ENCODE measurements at places on chromosomes 12 and 14.

- DNase-seq = peak; percentile 55
Observed at GRCh38 chr12:107317751-107318555, 224.6 kb upstream of the CRY1 start.

GRCh38 chr12:75526655-75527511 is 15.5 kb upstream of the KRR1 start:
- no peak for DNase-seq

GRCh38 chr12:18690653-18691052 is 47.2 kb downstream of the PLCZ1 start:
- DNase-seq = no peak

- no peak for DNase-seq
Observed at GRCh38 chr12:52949413-52950331, 754 bp downstream of the KRT18 start.

DNA sequence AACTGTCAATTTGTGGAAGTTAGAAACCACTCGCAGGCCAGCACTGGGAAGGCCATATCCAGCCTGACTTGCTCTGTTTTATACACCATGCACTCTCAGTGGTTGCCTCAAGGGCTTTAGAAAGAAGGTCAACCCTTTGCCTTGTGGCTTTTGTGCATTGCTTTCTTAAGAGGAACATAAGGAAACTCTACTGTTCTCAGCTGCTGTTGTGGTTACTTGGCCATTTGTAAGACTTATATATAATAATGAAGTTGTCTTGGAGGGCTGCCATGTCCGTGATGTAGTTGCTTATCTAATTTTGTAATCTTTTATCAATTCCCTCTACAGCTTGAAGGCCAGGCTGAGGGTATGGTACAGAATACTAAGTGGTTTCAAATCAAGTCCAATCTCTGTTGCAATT is 637.8 kb downstream of the DIO2 start:
- DNase-seq = no peak

DNA sequence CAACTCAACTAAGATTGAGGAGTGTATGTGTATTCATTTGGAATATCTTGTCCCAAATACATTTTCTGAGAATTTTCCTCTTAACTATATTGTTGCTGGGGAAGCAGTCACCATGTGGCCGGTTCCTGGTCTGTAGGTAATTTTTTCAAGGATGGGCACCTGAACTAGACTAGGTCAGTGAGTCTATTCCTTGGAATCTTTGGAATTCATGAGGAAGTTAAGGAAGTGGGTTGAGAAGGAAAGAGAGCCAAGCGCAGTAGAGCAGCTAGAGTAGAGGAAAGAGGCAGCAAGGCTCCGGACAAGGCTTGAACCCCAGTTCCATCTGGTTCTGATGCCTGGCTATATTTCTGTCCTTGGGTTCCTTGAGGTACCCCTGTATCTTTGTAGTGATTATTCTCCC is 183.7 kb downstream of the DACT1 start:
- DNase-seq = no peak

DNA sequence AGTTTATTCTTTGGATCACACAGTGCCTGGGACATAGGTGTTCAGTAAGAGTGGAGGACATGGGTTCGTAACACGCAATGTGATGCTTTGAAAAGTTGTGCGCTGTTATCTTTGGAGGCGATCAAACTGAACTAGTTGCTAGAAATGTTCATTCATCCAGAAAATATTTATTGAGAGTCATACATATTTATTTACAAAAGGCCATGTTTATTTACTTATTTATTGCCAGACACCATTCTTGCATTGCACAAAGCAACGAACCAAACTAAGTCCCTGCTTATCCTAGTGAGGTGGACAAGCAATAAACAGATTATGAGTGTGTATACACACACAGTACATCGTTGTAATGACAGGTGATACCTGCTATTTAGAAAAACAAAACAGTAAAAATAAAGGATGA is 12.6 kb downstream of the BHLHE41 start:
- DNase-seq = no peak

All from stimulated activated CD8-positive, alpha-beta memory T cell treated with anti-CD3 and anti-CD28 coated beads, Interleukin-7, amount 100 ng/mL, for 24 hours (primary cell).